ENCODE measurements at places on chromosomes 4 and X.
A peak's percentile ranks its signal among the peaks of the same experiment; 100 is the strongest.

DNA sequence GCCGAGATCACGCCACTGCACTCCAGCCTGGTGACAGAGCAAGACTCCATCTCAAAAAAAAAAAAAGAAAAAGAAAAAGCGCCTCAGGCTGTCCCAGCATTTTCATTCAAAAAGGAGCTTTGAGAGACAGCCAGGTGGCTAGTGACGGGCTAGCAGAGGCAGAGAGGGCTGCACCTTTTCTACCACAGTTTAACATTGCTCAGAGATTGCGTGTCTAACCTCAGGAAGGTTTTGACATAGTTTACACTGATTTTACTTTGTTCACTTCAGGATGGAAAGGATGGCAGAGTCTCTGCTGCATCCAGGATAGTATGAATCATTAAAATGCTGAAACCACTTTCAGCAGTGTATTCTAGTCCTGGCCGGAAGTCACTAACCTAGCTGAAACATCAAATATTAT is 28.1 kb downstream of the ZFP42 start:
- no peak for DNase-seq

GRCh38 chr4:128468123-128468989 is 180.7 kb upstream of the PGRMC2 start:
- DNase-seq: peak; percentile 56

DNA sequence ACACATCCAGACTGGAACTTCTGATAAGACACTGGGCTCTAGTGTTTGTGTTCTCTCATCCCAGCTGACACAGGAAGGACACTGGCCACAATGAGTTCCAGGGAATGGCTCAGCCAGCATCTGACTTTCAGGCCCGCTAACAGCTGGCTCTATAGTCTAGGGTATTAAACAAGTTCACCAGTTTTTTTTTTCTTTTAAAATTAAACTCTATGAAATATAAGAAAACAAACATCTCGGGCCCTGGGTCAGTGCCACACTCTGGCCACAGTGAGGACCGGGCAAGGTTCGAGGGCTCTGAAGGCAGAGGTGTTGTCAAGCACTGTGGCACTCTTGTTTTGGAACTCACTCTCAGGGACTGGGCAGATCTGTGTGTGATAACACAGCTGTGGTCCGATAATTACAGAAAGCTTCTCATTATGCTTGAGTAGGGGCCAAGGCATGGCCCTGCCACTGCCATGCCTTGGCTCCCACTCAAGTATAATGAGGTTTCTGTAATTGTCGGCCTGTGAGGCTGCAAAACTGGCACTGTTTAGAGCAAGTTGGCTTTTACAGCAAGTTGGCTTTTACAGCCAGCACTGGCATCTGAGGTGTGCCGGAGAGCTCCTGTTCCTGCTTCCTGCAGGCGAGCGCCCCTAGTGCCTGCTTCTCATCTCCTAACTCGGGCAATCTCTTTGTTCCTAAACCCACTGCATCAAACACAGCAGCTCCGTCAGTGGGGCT is 62.8 kb downstream of the PPP1R2C start:
- peak; percentile 86 for DNase-seq

GRCh38 chrX:50100188-50100587 is 100.6 kb downstream of the AKAP4 start:
- peak; percentile 2 for DNase-seq

GRCh38 chr4:186168750-186169149 is 22.6 kb upstream of the CYP4V2 start:
- no peak for DNase-seq

GRCh38 chr4:141609243-141609642 is 27.1 kb upstream of the IL15 start:
- no peak for DNase-seq

DNA sequence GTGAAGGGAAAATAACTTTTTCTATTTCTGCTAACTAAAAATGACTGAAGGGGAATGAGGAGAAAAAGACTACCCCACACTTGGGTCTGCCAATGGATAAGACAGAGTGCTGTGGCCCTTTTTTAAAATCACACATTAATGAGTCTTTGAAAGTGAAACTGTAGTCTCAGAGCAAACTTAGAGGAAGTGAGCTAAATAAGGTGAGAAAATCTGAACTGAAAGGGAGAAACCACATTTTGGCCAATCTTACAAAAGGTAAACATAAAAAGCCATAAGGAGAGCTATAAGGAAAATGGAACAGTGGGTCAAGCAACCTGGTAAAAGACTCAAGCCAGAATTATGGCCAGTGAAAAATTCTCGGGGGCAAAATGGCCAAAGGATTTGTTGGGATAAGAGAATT is 755.1 kb upstream of the IGFBP7 start:
- DNase-seq: no peak

- peak; percentile 53 for DNase-seq
These were observed 10.1 kb upstream of the ADH1A start for GRCh38 chr4:99300934-99301333.

DNA sequence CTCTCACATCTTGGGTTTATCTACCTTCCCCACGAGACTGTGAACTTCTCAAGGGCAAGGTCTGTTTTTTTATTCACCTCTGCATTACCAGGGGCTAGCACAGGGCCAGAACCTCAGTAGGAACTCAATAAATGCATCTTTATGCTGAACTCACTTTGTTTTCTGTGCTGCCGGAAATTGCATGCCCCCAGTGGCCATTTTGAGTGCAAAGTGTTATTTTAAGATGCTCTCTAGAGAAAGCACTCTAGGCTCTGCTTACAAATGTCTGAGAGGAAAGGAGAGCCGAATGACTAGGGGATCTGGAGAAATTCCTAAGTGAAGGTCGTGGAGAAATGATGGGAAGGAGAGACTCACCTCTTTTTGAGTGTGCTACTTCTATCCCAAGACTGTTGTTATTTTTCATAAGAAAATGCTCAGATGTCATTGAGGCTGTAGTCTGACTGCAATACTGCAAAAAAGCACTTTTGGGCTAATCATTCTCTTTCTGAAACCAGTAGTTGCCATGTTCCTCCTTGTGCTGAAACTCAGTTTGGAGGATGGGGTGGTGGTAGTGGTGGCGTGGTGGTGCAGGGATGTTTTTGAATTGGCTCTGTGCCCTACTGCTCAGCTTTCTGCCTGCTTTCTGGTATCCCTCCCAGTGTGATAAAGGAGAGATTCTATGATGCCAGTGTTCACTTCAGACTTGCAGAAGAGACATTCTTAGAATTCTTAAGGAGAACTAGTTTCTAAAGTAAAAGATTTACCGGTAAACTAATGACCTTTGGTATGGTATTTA is 41.3 kb downstream of the DOCK11 start:
- DNase-seq: peak; percentile 15

- no peak for DNase-seq
These were observed 89.9 kb downstream of the EDA start for GRCh38 chrX:69705818-69706217.

DNA sequence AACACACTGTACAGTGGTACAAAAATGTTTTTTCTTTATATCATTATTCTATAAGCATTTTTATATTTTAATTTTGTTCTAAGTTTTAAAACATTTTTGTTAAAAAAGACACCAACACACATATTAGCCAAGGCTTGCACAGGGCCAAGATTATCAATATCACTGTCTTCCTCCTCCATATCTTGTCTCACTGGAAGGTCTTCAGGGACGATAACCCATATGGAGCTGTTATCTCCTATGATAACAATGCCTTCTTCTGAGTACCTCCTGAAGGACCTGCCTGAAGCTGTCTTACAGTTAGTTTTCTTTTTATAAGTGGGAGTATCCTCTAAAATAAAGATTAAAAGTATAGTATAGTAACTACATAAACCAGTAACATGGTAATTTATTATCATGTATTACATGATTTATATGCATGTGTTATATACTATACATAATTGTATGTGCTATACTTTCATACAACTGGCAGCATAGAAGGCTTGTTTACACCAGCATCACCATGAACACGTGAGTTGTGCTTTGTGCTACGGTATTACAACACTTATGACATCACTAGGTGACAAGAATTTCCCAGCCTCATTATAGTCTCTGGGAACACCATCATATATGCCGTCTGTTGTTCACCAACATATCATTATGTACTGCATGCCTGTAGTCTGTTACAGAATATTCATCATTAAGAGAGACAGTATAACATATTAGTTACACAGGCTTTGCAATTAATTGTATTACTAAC is 90.7 kb downstream of the WDFY3 start:
- DNase-seq: no peak

DNA sequence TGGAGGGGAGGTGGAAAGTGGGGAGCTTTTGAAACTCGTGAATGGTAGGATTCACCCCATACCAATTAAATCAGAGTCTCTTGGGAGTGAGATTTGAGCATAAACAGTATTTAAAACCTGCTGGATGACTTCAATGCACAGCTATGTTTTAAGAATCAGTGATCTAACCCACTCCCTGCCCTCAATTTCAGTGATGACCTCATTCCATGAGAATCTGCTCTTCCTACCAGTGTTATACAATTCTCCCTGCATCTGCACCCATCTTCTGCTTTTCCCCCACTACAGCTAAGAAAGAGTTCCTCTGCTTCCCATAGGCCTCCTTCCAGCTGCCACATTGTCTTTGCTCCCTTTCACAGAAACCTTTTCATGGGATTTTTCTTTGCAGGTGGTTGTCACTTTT is 18.3 kb upstream of the H2AZ1 start:
- DNase-seq: no peak

DNA sequence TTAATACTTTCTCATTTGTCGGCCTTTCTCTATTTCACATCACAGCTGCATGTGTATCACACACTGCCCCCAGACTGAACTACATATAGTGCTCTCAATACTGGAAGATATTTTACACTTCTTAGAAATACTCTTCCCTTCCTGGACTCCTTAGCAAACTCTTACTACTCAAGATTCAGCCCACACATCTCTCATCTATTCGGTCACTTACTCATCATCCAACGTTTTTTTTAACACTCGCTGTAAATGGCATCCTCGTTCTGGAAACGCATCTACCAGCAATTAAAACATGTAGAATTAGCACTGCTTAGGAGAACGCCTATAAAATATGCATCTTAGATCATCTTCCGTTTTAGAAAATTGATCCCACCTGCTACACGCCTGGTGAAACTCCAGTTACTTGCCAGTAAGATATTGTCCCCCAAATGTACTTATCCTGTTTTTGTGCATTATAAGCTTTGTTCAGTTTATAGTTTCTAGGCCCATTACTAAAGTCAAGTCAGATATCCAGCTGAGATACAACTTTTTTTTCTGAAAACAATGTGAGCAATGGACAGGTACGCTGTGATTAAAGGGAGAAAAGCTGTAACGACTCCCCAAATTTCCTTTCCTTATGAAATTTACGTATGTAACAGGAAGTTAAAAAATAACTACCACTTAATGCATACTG is 1.0 kb downstream of the LRP2BP start:
- DNase-seq: no peak

- DNase-seq: peak; percentile 92
These were observed 19.7 kb upstream of the SPON2 start for GRCh38 chr4:1192091-1192492.

DNA sequence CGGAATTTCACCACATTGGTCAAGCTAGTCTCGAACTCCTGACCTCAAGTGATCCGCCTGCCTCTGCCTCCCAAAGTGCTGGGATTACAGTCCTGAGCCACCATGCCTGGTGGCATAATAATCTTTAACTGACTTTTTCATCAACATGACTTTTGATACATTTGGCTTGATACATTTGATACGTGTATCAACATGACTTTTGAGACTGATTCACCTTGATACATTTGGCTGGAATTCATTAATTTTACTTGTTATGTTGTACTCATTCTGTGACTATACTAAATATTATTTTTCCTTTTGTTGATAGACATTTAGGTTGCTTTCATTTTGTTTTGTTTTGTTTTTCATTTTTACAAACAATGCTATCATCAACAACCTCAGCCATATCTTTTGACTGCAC is 6.3 kb downstream of the TMEM154 start:
- no peak for DNase-seq

DNA sequence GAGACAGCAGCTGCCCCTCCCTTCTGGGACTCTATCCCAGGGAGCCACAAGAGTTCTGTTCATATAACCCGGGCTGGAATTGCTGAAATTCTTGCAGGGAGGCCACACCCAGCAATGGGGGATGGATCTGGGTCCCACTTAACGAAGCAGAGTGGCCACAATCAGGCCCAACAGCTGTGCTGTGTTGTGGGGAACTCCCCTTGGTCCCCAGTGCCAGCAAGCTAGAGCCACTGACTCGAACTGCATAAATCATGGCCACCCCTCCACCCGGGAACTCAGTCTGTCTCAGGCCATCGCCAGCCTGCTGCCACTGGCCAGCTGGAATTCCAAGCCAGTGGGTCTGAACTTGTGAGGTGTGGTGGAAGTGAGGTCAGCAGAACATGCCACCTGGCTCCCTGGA is 111.1 kb downstream of the KLF8 start:
- DNase-seq: no peak

DNA sequence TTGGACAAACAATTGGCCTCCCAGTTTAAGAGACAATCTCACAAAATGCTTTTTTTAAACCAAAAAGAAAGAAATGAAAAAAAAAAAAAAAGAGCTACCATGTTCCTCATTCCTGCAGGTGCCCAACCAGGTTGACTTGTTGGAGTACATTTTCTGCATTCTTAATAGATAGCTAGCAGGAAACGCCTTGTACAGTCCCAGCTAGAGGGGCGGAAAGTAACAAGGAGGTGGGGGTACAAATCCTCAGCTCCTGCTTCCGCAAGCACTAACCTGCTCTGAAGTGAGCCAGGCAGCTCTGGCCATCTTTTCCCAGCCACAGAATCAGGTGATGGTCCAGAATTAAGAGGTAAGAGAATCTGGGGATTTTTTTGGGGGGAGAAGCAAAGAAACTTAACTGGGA is at the start of gene VGLL1:
Gene VGLL1 (plus strand): TSS at position 265 of the 400 bp plus-strand sequence. CDS start 3,806 bp downstream, outside the sequence.
- no peak for DNase-seq

GRCh38 chr4:140800666-140801065 is 44.5 kb upstream of the TBC1D9 start:
- peak; percentile 64 for DNase-seq

GRCh38 chrX:18424482-18425198 is 768 bp upstream of the CDKL5 start:
- peak; percentile 35 for DNase-seq

DNA sequence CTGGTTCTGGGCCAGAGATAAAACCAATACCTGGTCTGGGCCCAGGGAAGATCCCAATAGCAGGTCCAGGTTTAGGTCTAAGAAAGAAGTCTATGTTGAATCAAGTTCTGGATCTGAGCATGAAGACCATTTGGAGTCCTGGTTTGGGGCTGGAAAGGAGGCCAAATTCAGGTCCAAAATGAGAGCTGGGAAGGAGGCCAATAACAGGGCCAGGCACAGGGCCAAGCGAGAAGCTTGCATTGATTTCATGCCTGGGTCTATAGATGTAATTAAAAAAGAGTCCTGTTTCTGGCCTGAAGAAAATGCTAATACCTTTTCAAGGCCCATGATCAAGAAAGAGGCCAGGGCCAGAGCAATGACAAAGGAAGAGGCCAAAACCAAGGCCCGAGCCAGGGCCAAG is 3.4 kb downstream of the GPRASP1 start:
- DNase-seq: no peak

DNA sequence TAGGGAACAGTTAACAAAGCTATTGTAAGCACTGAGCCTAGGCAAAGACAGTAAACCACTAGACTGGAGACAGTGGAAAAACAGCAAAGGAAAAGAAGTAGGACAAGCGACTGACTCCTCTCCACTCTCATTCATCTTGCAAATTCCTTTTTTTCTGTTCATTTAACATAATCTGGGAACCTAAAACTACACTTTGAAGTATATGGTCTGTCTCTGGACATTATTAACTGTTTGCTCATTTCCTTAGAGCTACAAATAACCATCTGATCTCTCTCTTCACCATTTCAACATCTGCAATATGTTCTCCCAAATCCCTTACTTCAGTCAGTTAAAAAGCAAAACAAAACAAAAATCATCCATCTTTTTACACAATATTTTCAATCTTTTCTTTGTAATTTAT is 642 bp downstream of the HMGN5 start:
- no peak for DNase-seq

Measured in Ammon's horn (tissue), 1 donor.